ENCODE measurements at places on chromosomes 7 and 10. TPM values are rescaled to one million over a fixed set of nuclear protein-coding genes. Genes with fewer than 3 reads are reported as not detected.

Gene STK17A
- total RNA-seq = 115 TPM

DNA sequence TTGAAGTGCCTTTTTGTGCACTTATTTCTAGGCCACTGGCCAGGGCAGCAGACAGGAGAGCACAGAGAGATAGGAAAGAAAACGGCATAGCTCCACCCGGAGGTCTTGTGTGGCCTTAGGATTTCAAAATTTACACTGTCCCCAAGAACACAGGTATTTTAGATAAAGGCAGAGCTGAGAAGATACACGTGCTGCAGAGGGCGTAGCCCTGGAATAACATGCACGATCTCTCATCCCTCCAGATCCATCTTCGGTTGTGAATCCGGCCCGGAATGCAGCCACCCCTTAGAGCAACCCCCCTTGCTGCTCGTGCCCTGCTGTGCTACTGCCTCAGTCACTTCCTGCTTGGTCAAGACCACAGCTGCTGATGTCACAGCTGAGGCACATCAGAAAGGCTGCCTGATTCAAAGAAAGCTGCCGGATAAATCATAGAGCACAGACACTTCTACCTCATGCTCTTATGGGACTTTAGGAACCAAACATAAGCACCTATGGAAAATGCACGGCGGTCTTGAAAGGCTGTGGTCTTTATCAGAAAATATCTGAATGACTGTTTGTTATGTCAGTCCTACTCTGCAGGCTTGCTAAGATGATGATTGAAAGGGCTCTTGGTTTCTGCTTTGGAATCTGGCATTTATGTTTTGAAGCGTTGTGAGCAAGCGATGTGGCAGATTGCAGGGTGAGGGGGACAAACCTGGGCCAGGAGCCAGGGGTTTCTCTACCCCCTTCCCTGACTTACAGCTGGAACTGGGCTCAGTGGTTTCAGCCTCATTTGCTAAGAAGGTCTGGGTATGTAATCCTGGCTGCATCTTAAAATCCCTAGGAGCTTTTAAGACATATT lies 152.0 kb downstream of the SVIL start:
- no peak for DNase-seq
- no peaks in the 10 kb centered on the region for H3K27me3 ChIP-seq
- H3K36me3 ChIP-seq = no peaks in the 10 kb centered on the region
- no peak overlapping the region for H3K4me3 ChIP-seq
- H3K4me1 ChIP-seq = no peaks in the 10 kb centered on the region
- no peak overlapping the region for H3K27ac ChIP-seq

GRCh38 chr10:126375926-126376554 lies 12.2 kb downstream of the ADAM12 start:
- H3K27me3 ChIP-seq = no peaks in the 10 kb centered on the region
- H3K36me3 ChIP-seq = no peaks in the 10 kb centered on the region
- no peak overlapping the region for H3K4me3 ChIP-seq
- no peak for DNase-seq

DNA sequence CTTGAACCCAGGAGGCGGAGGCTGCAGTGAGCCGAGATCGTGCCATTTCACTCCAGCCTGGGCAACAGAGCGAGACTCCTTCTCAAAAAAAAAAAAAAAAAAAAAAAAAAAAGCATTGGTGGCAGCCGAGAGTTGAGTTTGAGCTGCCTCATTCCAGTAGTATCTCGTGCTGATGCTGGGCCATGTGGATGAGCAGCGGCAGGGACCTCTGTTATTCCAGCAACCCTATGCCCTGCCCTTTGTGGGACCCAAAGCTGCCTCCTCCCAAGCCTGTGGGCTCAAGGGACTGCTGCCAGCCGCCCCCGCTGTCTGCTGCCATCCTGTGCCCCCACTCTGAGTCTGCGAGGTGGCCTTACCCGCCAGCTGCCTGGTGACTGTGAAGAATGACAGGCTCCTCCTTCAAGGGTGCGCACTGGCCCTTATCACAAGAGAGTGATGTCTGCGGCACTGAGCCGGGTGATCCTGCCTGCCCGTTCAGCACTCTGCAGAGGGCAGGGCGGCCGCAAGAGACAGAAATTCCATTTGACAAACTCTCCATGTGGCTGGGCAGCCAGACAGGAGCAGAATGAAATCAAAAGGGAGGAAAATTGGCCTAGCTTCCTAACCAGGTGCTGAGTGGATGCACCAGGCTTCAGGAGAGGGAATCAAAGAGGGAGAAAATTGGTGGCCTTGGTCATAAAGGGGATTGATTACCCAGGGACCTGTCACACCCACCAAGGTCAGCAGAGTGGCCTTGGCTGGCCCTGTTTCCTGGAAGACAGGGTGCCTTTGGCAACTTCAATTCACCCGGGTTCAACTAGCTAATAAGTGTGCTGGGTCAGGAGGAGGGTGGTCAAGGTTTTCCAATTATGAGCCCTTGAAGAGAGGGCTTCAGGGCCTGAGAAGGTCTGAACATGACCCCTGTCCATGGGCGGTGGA lies 65.3 kb upstream of the ZMIZ1 start:
- H3K36me3 ChIP-seq = no peaks in the 10 kb centered on the region
- no peak overlapping the region for H3K27ac ChIP-seq
- H3K4me1 ChIP-seq = no peaks in the 10 kb centered on the region
- H3K4me3 ChIP-seq = no peak overlapping the region
- H3K27me3 ChIP-seq = peaks cover 36% of the 10 kb centered on the region

Gene NKX1-2
- not detected for total RNA-seq

DNA sequence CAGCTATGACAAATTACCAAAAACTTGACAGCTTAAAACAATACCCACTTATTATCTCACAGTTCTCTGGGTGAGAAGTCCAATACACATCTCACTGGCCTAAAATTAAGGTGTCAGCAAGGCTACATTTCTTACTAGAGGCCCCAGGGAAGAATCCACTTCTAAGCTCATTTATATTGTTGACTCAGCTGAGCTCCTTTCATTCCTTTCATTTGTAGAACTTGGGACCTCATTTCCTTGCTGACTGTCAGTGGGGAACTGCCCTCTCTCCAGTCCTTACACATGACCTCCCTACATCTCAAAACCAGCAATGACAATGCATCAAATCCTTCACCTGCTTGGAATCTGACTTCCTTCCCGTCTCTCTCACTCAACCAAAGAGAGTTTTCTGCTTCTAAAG lies 240.3 kb downstream of the IPMK start:
- no peaks in the 10 kb centered on the region for H3K27me3 ChIP-seq
- H3K27ac ChIP-seq = no peak overlapping the region
- H3K4me3 ChIP-seq = no peak overlapping the region
- DNase-seq = no peak
- H3K4me1 ChIP-seq = no peaks in the 10 kb centered on the region

DNA sequence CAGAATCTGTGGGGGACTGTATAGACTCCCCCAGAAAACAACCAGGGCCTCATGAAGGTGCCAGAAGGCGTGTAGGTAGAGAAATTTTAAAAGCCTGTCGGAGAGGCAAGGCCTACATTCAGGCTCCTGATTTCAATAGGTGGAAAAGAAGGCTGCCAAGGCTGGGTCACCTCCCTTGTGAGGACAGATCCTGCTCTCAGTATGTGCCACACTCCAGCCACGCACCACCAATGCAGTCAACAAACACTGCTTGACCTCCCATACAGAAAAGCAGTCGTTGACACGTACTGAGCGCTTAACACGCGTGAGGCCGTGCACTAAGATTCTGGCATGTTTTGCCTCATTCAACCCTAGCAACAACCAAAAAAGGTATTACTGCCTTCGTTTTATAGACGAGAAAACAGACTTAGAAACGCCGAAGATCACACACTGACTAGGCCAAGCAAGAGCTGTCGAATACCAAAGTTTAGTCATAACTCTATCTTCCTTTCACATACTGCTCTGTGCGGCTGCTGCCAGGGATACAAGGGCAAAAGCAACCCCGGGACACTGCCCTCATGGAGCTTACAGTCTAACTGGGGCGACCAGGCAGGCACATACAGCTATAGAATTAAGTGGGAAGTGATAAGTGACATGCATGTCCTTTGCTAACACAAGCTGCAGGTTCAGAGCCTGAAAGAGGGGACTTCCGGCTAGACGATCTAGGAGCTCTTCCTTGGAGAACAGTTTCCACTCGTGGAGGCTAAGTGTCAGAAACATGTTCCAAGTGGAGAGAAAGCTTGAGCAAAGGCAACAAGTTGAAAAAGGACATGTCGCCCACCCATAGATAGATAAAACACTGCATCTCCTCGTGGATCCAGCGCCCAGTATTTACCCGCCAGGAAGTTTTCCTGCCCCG lies 797 bp upstream of the NKX2-3 start:
- H3K27ac ChIP-seq = no peak overlapping the region
- no peaks in the 10 kb centered on the region for H3K27me3 ChIP-seq
- peak; percentile 44 for DNase-seq
- H3K4me1 ChIP-seq = peaks cover 86% of the 10 kb centered on the region
- H3K36me3 ChIP-seq = no peaks in the 10 kb centered on the region

GRCh38 chr10:21196822-21197395 lies 299.8 kb upstream of the NEBL start:
- H3K4me1 ChIP-seq = no peaks in the 10 kb centered on the region
- H3K36me3 ChIP-seq = no peaks in the 10 kb centered on the region
- no peak overlapping the region for H3K4me3 ChIP-seq
- no peak overlapping the region for H3K27ac ChIP-seq
- no peak for DNase-seq

DNA sequence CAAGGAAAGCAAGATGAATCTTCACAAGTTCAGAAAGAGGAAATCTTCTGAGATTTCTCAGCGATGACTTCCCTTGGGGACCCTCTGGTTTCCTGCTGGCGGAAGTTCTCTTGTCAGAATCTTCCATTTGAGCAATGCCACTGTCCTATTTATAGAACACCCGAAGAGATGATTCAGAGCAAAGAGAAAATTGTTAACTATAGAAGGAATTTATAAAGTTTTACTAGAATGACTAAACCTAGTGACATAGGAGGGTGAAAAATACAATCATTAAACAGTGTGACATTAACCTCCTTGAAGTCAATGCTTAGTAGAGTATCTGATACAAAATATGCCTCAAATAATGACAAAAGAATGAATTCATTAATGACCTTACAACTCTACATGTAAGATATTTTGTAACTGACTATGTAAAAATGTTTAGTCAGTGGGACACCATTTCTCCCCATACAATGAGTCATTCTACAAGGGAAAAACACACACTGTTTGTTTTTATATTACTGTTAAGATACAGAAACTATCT lies 206.5 kb upstream of the CNTNAP2 start:
- peak; percentile 42 for DNase-seq
- H3K36me3 ChIP-seq = no peaks in the 10 kb centered on the region

- H3K4me1 ChIP-seq = peaks cover 74% of the 10 kb centered on the region
- H3K4me3 ChIP-seq = no peak overlapping the region
- no peaks in the 10 kb centered on the region for H3K27me3 ChIP-seq
- no peaks in the 10 kb centered on the region for H3K36me3 ChIP-seq
- no peak for DNase-seq
These were observed 136.1 kb downstream of the CELF2 start for GRCh38 chr10:11153766-11154165.

GRCh38 chr10:29199339-29199738 lies 89.5 kb upstream of the LYZL1 start:
- DNase-seq = no peak
- no peaks in the 10 kb centered on the region for H3K4me1 ChIP-seq

DNA sequence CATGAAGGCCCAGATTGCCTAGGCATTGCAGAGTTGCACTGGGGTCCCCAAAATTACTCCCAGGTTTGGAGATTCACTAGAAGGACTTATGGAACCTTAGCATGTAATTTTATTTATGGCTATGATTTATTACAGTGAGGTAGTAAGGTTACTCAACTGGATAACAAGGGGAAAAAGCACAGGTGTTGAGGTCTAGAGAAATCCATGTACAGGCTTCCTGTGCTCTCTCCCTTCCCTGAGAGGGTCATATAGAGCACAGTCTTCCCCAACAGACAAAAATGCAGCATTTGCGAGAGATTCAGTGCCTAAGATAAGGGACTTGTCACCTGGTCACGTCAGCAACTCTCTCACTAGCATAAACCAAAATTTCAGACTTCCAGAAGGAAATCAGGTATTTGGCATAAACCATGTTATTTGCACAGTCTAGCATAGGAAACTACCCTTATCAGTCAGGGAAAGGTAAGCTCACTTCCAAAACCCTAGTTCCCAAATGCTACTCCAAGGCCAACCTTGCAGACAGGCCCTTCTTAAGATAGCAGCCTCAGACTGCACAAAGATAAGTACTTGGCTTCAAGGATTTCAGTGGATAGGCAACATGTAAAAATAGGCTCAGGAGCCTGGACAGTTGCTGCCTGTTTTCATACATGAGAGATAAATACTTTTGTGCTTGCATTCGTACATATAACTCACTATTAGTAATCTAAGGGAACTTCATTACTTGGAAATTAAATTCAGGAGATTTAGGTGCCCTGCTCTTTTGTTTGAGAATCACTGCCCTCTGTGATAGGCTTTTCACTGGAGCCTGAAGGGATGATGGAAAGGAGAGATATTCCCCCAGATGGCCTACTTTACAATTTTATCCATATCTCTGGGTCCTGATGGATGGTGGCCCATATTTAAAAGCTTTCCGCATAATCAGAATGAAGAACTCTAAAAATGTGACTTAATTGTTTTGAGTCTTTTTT lies 378.4 kb upstream of the LRGUK start:
- H3K36me3 ChIP-seq = no peaks in the 10 kb centered on the region
- H3K27me3 ChIP-seq = no peaks in the 10 kb centered on the region
- no peak overlapping the region for H3K4me3 ChIP-seq
- H3K27ac ChIP-seq = no peak overlapping the region

GRCh38 chr10:102815790-102816549 lies 21.2 kb downstream of the CYP17A1 start:
- peaks cover 51% of the 10 kb centered on the region for H3K36me3 ChIP-seq
- H3K4me1 ChIP-seq = peaks cover 14% of the 10 kb centered on the region
- no peak overlapping the region for H3K27ac ChIP-seq
- no peak overlapping the region for H3K4me3 ChIP-seq
- no peak for DNase-seq

DNA sequence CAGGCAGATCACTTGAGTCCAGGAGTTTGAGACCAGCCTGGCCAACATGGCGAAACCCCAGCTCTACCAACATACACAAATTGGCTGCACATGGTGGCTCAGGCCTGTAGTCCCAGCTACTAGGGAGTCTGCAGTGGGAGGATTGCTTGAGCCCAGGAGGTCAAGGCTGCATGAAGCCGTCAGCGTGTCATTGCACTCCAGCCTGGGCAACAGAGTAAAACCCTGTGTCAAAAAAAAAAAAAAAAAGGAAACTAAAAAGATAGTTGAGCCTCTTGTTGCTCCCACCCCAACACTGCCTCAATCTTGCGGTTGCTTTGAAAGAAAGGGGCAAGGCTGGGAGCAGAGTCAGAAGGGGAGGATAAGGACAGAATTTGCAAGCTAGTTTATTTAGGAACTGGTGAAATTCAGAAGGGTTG lies 69.9 kb downstream of the SYPL1 start:
- H3K4me3 ChIP-seq = no peak overlapping the region
- no peaks in the 10 kb centered on the region for H3K27me3 ChIP-seq
- no peak overlapping the region for H3K27ac ChIP-seq
- no peak for DNase-seq
- H3K36me3 ChIP-seq = no peaks in the 10 kb centered on the region

Gene NEBL
- not detected for total RNA-seq

- no peak overlapping the region for H3K4me3 ChIP-seq
- no peaks in the 10 kb centered on the region for H3K4me1 ChIP-seq
- H3K36me3 ChIP-seq = no peaks in the 10 kb centered on the region
- no peaks in the 10 kb centered on the region for H3K27me3 ChIP-seq
- peak; percentile 55 for DNase-seq
These were observed 120.0 kb upstream of the PLPP4 start for GRCh38 chr10:120336911-120337540.

Gene OR2A7
- total RNA-seq = 1.3 TPM

Measured in B cell (primary cell).